Breast epithelium (tissue), 4 donors: ENCODE measurements at places on chromosomes 11 and 22. TPM values are rescaled to one million over a fixed set of nuclear protein-coding genes. Genes with fewer than 3 reads are reported as not detected.

SMIM38 gene
- 1.6 TPM for total RNA-seq

GLB1L2 gene
- total RNA-seq, result 11.5 TPM

GRCh38 chr11:21727102-21727501 lies 465.8 kb upstream of the ANO5 start:
- no peak overlapping the region for H3K4me3 ChIP-seq
- H3K27ac ChIP-seq, result no peak overlapping the region
- H3K27me3 ChIP-seq, result no peaks in the 10 kb centered on the region
- no peaks in the 10 kb centered on the region for H3K4me1 ChIP-seq
- H3K36me3 ChIP-seq, result no peaks in the 10 kb centered on the region

- no peak for DNase-seq
- H3K4me1 ChIP-seq, result no peaks in the 10 kb centered on the region
- no peaks in the 10 kb centered on the region for H3K36me3 ChIP-seq
- no peak overlapping the region for H3K4me3 ChIP-seq
- H3K27ac ChIP-seq, result no peak overlapping the region
Measured at GRCh38 chr11:87239531-87239930, 201.8 kb downstream of the TMEM135 start.

DNA sequence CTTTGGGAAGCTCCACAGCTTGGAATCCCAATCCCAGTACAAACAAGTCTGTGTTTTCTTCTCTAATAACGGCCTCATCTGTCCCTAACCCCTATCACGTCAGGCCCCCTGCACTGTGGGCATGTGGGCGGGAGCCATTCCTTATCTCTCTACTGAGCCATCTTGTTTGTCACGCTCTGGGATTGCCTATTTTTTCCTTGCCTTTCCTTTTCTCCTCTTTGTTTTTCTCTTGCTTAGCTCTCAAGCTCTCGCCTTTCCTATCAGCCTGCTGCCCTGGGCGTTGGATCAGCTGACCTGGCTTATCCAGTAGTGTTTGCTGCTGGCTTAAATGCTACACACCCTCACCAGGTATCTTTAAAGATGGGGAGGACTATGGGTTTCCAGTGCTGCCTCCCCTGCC lies 35.8 kb downstream of the ARHGAP1 start:
- H3K36me3 ChIP-seq, result peaks cover 10% of the 10 kb centered on the region
- H3K4me3 ChIP-seq, result no peak overlapping the region
- H3K27ac ChIP-seq, result no peak overlapping the region
- no peak for DNase-seq

- H3K27me3 ChIP-seq, result peaks cover 6% of the 10 kb centered on the region
- H3K4me1 ChIP-seq, result no peaks in the 10 kb centered on the region
- no peak overlapping the region for H3K27ac ChIP-seq
- H3K36me3 ChIP-seq, result no peaks in the 10 kb centered on the region
Measured at GRCh38 chr22:27540656-27541396, 260.7 kb downstream of the MN1 start.

FBXO3 gene
- total RNA-seq, result 46.9 TPM

GRCh38 chr22:29330753-29331152 lies 15.3 kb upstream of the RASL10A start:
- no peak overlapping the region for H3K4me3 ChIP-seq
- no peak overlapping the region for H3K27ac ChIP-seq
- no peaks in the 10 kb centered on the region for H3K36me3 ChIP-seq
